Stimulated activated CD8-positive, alpha-beta memory T cell treated with anti-CD3 and anti-CD28 coated beads, Interleukin-15, amount 100 ng/mL, for 4 hours (primary cell): ENCODE measurements at places on chromosomes 11 and 22.
A peak's percentile ranks its signal among the peaks of the same experiment; 100 is the strongest.

- no peak for DNase-seq
These were observed 1.1 kb upstream of the NELL1 start for GRCh38 chr11:20668131-20668809.

DNA sequence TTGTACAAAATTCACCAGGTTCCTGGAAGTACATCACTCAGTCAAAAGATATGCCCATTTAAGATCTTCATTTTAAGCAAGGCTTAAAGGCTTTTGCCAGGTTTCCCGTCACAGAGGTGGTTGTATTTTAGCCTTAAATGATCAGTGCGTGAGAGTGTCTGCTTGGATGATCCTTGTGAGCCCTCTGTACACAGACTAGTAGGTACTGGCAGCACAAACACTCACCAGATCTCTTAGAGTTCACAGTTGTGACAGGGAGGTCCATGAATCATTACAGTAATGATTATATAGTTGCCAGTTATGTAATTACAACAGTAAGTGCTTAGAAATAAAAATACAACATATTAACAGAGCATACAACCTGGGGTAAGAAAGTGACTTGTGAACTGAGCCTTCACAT, 84.2 kb upstream of the SLC25A18 start:
- no peak for DNase-seq

GRCh38 chr11:14725150-14725549, 81.5 kb downstream of the PDE3B start:
- DNase-seq = no peak

- DNase-seq = peak; percentile 73
These were observed at the start of gene MACROD1 for GRCh38 chr11:64165842-64166635. TSS of gene MACROD1 (minus strand) at chr11:64166113. CDS start at chr11:64165994, 119 bp downstream.

GRCh38 chr11:57158180-57158579, 23.6 kb upstream of the LRRC55 start:
- no peak for DNase-seq

GRCh38 chr11:88179141-88179540, 3.9 kb upstream of the RAB38 start:
- no peak for DNase-seq

DNA sequence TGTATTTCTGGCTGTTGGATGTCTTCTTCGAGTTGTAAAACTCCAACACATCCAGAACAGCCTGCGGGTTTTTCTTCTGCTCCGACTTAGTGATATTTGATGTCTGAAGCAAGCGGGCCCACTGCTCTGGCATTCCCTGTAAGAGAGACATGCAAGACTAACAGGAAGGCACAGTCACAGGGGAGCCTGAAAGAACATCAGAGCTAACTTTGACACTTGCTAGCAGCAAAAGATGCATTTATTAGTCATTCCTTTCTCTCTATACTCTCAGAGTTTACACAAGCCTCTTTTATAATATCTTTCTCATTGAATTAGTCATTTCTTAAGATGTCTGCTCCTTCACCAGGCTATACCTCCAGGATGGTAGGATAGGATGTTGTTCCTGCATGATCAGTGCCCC, 77.8 kb upstream of the GDPD4 start:
- DNase-seq = no peak

- no peak for DNase-seq
These were observed 117.5 kb downstream of the SNX19 start for GRCh38 chr11:130798801-130799200.

- DNase-seq = no peak
These were observed 47.7 kb downstream of the DKK3 start for GRCh38 chr11:11960687-11961086.

DNA sequence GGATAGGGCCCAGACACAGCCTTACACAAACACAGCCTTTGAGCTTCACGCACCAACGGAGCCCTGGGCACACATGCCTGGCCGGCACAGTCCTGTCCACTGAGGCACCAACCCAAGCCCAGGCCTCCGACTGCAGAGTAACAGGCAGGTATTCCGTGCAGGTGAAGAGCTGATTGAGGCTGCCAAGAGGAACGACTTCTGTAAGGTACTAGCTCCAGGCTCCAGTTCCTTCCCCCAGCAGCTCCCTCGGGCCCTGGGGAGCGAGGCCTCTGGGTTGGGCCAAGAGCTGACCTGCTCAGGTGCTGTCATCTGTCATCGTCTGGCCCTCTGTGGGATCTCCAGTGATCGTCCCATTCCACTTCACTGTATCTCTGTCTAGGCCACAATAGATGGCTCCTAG, 3.2 kb upstream of the MDK start:
- DNase-seq = no peak

DNA sequence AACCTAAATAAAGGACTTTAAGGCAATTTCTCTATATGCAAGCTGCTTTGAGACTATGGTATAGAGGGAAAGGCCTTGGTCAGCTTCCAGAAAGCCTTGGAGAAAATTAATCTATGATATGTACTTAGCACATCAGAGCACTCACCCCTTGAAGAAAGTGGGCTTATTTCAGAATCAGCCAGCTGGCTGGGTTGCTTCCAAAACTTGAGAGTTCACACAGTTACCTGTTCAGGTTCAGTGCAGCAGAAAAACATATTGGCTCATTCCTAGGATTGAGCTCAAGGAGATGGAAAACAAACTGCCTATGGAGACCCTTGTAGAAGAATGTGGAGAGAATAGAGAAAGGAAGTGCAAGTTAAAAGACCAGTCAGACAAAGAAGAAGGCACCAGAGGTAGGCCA, 22.7 kb downstream of the CCDC81 start:
- no peak for DNase-seq

DNA sequence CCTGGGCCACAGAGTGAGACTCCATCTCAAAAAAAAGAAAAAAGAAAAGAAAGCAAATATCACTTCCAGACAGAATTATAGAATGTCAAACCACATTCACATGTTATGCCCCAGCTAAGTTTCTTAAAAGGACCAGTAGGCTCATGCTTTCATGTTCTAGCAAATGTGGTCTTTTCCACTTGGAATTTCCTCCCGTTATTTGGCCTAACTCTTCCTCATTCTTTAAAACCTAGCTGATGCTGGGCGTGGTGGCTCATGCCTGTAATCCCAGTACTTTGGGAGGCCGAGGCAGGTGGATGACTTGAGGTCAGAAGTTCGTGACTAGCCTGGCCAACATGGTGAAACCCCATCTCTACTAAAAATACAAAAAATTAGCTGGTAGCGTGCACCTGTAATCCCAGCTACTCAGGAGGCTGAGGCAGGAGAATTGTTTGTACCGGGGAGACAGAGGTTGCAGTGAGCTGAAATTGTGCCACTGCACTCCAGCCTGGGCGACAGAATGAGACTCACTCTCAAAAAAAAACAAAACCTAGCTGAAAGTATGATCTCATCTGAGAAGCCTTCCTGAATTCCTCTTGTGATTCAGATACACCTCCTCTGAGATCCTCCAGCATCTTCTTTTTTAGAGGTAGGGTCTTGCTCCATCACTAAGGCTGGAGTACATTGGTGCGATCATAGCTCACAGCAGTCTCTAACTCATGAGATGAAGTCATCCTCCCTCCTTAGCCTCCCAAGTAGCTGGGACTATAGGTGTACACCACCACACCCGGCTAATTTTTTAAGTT, 50.4 kb downstream of the FCHSD2 start:
- DNase-seq = no peak

DNA sequence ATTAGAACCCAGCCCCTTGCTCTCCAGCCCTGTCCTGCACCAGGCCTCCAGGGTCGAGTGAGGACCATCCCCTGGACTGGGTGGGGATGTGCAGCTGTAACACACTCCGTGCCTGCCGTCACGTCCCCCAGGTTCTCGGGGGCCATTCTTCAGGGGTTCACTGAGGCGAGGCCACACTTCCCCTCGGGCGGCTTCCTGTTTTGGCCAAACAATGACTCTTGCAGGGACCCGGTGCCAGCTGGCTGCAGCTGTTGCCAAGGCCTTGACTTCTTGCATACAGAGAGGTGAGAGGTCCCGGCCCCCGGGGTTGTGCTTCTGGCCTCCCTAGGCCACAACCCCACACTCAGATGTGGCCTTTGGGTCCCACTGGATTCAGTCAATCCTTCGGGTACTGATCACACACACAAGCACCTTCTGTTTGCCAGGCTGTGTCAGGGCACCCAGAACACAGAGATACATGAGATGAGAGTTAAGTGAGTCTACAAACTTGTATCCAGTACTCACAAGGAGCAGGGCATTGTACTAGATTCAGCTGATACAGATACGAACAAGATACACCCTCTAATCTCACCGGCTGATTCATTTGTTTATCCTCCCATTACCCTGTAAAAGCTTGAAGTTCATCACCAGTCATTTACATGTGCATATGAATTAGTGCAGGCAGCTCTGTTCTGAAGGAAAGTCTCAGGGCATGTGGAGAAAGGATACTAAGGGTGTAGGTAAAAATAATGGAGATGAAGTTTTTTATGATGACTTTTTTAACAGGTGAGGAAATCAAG, 32.9 kb downstream of the LRRC32 start:
- DNase-seq = no peak

GRCh38 chr22:17576470-17576869, 13.2 kb downstream of the SLC25A18 start:
- DNase-seq = no peak

- DNase-seq = peak; percentile 14
These were observed at the start of gene ARHGEF17 for GRCh38 chr11:73308003-73308960. TSS of gene ARHGEF17 (plus strand) at chr11:73308276. CDS start at chr11:73308639, 363 bp downstream.

DNA sequence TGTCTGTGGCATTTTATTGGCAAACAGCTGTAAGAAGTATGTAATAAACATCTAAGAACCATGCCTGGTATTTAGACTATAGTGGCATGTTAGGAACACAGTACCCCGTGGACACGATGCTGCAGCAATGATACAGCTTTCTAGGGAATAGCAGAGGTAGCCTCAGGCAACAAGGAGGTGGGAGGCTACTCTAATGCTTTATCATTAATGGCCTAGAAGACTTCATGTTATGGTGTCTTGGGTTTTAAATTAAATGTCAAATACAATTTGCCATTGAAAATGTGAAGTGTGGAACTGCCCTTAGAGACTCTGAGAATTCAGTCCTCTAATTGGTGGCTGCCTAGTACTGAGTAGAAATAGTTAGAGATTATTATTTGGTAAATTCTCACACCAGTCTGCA, 516.9 kb downstream of the CNTN5 start:
- no peak for DNase-seq

DNA sequence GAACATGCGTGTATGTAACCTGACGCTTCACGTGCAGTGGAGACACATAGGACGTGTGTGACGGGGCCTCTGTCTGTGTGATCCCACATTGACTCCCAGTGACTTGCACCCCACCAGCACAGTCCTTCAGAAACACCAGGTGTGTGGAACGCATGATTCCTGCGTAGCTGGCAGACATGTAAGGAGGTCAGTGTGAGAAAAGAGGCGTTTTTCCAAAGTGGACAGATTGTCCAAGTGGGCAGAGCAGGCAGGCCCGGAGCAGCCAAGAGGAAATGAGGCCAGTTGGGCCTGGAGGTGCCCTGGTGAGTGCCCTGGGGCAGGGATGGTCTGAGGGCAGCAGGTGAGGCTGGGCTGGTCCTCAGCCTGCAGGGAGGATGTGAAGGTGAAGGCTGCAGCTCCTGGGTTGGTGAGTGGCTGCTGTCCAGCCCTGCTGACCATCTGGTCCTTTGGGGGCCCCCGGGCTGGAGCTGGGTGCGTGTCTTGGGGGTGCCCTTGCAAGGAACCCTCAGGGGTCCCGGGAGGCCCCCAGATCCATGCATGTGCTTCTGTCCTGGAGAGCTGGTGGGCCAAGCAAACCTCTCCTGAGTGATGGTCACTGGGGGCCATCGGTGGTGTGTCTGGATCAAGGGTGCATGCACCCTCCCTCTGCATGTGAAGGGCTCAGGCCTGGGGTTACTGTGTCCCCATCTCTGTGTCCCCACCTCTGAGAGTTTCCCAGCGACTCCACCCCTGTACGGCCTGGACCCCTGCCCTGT, 26.6 kb downstream of the SHANK3 start:
- no peak for DNase-seq

GRCh38 chr11:110808248-110808647, 96.0 kb upstream of the ARHGAP20 start:
- no peak for DNase-seq

DNA sequence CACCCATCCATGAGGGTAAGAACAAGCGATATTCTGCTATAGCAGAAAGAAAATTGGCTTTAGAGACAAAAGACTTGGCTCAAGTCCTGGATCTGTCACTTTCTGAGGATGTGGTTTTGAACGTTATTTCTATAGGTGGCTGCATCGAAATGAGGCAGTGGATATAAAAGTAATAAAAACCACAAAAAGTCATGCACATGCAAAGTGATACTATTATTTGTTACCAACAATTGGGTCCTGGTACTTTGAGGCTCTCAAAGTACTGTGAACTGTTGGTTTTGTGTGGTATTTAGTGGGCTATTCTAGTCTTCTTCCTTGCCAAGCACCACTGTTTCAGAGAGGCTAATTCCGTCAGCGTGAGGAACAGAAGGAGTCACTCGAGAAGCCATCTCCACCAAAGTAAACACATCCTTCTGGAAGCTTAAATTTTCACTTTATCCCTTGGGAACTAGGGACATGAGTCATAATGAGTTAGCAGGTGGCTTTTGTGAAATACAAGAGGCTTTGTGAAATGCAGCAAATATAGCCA, 13.1 kb downstream of the UBASH3B start:
- DNase-seq = no peak

DNA sequence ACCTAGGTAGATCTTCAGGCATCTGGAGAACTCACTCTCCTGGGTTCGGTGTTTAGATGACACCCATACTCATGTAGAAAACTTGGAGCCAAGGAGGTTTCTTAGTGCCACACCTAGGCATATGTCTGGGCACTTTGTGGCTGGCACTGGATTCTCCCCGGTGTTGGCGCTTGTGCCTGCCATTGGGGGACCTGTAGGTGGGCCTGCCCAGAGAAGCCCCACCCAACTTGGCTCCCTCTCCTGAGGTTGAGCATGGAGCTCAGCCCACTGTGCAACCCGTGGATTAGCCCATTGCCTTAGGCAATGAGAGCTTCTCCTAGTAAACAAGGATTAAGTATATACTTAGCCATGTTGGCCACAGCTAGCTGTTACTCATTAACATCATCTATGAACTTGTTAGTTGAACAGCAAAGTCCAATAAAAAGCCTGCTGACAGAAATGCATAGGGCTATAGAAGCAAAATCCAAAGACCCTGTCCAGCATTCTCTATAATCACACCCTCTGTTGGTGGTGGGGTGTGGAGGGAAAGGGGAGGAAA, 335.5 kb upstream of the CHORDC1 start:
- no peak for DNase-seq
